Caki2 (cell line): ENCODE measurements at places on chromosomes 6 and 20. TPM values are rescaled to one million over a fixed set of nuclear protein-coding genes. Genes with fewer than 3 reads are reported as not detected.

FAM120B gene
- total RNA-seq, result 6.3 and 10.1 TPM in 2 replicates

- peak; percentile 78 for DNase-seq
These were observed 36.2 kb upstream of the RGS17 start for GRCh38 chr6:153167061-153167891.

DNA sequence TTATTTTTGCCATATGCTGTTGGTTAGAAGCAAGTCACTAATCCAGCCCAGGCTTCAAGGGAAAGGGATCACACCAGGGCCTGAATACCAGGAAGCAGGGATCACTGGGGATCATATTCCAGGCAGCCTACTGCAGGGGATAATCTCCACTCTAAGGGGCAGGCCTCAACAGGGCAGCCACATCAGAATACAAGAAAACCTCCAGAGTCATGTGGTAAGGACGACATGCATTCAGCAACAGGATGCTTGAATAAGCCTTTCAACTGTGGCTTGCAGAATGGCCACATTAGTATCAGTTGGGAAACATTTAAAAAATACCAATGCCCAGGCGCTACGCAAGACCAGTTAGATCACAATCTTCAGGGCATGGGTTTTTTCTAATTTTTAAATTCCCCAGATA is 109.1 kb downstream of the LY86 start:
- no peak for DNase-seq

DNA sequence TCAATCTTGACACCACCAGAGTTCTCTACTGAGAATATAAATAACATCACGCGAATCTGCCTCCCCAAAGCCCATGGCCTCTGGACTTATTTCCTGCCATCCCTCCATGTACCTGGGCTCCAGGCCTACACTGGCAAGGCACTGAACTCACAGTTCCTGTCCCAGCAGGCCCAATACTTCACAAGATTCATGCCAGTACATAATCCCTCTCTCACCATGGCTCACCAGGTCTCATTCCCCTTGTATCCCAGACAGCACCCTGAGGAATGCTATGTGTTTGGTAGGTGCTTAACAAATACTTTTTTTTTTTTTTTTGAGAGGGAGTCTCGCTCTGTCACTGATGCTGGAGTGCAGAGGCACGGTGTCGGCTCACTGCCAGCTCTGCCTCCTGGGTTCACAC is 1.9 kb downstream of the KIF16B start:
- DNase-seq, result no peak

- no peak for DNase-seq
These were observed 12.2 kb upstream of the HBS1L start for GRCh38 chr6:135066806-135067205.

GRCh38 chr20:53126185-53126584 is 154.0 kb downstream of the TSHZ2 start:
- DNase-seq, result peak; percentile 35

DNA sequence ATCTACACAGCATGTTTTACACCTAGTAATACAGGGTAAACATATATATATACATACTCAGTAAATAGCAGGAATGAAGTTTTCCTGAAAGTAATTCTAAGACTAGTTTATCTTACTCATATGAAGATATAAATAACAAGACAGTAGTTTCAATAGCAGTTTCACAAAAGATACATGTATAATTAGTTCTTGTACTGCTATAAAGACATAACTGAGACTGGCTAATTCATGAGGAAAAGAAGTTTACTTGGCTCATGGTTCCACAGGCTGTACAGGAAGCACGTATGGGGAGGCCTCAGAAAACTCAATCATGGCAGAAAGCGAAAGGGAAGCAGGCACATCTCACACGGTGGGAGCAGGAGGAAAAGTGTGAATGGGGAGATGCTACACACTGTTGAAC is 16.9 kb downstream of the RARS2 start:
- DNase-seq, result no peak

GRCh38 chr6:128327890-128328289 is 192.5 kb downstream of the PTPRK start:
- no peak for DNase-seq

DNA sequence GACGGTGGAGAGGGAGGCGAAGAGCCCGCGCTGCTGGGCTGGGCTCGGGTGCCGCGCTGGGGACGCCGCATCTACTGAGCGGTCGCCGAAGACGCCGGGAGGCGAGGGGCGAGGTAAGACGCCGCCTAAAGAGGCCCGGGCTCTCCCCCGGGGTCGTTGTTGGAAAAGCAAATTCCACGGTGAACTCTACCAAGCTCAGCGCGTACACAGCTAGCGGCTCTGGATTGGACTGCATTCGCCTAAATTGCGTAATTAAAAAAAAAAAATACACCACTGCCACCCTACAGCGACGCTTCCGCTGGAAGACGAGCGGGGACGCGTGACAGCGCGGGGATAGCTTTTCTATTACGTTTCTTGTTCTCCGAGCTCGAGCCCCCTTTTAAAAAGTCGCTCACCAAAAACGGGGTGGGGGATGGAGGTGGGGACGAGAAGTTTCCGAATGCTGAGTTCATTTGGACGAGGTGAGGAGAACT is 92.0 kb upstream of the PRDM1 start:
- no peak for DNase-seq

DNA sequence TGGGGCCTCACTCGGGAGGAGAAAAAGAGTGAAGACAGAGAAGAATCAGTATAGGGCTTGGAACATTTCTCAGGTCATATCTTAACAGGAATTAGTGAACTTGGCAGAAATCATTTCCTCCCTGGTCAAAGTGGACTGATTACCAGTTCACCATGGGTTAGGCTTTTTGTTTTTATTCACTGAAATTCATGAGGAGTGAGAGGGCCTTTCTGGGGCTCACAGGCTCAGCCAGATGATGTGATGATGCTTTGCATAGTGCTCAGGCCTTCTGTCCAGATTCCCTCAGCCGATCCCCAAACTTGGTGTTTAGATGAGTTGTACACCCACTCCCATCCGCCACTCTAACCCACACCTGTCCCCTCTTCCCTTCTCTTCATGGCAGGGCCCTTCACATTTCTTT is 32.5 kb downstream of the SRSF3 start:
- DNase-seq, result no peak

GRCh38 chr20:59184880-59185447 is 21.3 kb downstream of the ZNF831 start:
- DNase-seq, result no peak

DNA sequence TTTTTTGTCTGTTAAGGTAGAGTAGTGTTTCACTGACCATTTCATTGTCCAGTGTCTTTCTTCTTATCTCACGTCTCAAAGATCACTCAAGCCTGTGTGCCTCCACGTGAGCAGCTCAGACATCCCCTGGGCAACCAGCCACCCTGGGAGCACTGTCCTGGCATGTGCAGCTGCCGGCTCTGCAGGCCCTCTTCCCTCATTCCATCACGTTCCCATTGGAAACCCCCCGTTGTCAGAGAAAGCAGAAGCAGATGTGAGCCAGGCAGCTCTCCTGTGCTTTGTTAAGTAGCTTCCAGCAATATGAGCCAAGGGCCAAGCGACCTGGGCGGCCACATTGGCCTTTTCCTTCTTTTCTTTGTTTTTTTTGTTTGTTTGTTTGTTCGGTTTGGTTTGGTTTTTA is 233.2 kb upstream of the SYNDIG1 start:
- no peak for DNase-seq

GRCh38 chr6:44635486-44635885 is 248.0 kb downstream of the CDC5L start:
- DNase-seq, result no peak

DNA sequence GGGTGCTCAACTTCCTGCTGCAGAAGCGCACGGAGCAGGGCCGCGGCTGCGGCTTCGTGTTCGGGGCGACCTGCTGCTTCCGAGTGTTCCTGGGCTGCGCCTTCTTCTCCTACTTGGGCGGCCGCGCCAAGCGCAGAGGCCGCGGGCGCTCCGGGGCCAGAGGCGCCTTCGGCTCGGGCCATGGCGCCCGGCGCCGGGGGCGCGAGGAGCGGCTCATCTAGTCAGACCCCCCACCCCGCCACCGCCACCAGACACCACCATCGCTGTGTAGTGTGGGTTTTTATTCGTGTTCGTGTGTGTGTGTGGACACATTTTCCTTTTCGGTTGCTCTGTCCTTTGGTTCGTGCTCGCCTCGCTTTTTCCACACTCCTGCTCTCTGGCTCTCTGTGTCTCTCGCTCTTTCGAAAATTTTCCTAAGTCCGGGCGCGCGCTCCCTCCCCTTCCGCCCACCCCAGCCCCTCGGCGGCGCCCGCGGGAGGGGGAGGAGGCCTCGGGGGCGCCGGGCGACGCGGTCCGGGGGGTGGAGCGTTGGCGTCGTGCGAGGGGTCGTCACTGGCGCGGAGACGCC is 38.1 kb downstream of the GNAS start:
- DNase-seq, result peak; percentile 74

- DNase-seq, result no peak
These were observed 126.3 kb downstream of the PRND start for GRCh38 chr20:4848041-4848440.

GRCh38 chr20:3084283-3084985 is at the start of gene AVP:
AVP (minus strand) TSS chr20:3084724; CDS start chr20:3084674, 50 bp downstream.
- DNase-seq, result no peak

- DNase-seq, result no peak
These were observed 50.1 kb upstream of the E2F3 start for GRCh38 chr6:20351534-20351933.

- no peak for DNase-seq
These were observed 96.8 kb downstream of the PSMG4 start for GRCh38 chr6:3355358-3356055.

DNA sequence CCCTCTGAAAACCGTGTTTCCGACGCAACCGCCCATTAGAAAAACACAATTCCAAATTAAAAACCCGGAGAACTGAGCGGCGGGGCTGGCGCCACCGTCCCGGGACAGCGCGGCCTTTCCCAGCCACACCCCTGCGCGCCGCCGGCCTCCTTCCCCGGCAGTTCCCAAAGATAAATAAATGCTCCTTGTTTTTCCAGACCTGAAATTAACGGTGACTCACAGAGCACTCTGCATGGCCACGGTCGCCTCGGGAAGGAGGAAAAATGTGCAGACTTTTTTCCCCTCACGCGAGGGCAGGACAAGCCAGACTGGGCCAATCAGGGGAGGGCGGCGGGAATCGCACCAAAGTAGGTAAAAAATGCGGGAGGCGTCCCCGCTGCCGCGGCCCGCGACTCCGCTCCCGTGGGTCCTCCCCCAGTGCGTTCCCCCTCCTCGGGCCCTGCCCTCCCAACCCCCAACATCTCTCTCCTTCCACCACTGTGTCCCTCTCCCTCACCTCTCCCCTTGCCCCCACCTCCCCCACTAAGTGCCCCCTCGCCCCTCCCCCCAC is 828 bp upstream of the DSTN start:
- peak; percentile 99 for DNase-seq
